Activated CD4-positive, CD25-positive, alpha-beta regulatory T cell (primary cell): ENCODE measurements at places on chromosomes 2 and 18.

DNA sequence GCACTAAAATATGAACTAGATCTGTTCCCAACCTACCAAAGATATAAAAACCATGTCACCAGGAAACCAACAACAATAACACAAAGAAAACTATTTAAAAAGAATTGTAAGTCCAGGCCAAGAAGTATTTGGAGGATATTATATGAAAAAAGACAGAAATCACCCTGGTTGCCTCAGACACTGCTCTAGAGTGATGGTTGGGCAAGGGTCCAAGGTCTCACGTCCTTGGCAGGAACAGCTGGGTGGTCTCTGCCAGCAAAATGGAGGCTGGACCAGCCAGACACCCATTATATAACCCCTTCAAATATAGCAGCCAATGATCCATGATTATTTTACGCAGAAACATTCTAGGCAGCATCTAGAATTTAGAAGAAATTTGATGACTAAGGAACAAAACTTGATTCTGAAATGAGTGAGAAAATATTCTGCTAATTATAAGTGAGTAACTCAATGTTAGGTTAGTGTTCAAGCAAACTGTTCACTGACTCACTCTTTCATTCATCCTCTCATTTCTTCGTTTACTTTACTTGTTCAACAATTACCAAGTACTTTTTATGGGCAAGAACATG, 35.4 kb downstream of the MRPL35 start:
- DNase-seq, result no peak

GRCh38 chr2:207914716-207915115, 110.6 kb downstream of the PLEKHM3 start:
- no peak for DNase-seq

DNA sequence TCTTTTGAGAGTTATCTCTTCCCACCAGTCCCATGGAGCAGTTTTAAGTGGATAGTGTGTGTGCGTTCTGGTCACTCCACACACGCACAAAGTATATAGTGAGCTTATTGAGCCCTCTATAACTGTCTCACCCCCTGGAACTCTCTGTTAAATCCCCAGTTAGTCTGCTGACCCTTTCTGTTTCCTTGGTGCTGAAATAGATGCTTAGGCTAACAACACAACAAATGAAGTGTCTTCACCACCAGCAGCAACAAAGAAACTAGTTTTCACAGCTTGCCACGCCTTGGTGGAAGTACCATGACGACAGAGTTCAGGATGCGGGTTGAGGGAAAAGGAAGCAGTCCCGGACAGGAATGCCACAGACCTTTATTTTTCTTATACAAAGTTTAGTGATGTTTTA, 203.5 kb upstream of the TMEFF2 start:
- DNase-seq, result no peak

DNA sequence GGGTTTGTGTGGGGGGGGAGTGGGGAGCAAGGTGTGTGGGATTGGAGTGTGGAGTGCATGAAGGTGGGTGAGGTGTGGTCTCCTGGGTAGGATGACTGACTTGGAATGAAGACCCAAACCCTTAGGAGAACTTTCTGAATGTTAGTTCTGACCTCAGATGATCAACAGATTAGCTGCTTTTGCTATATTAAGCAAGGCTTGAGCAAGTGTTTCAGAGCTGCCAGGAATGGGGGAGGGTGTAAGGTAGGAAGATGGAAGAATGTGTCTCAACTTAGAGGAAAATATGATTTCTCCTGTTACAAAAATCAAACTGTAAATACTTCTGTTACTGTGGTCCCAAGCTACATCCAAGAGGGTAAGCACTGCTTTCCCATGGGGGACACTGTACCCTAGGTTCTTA, 273.6 kb downstream of the TGIF1 start:
- DNase-seq, result no peak

GRCh38 chr2:97747716-97748115, 34.3 kb downstream of the ZAP70 start:
- DNase-seq, result no peak

- no peak for DNase-seq
Observed at GRCh38 chr18:46352520-46353250, 248.5 kb downstream of the HAUS1 start.

GRCh38 chr2:199223791-199224190, 233.9 kb downstream of the SATB2 start:
- no peak for DNase-seq

DNA sequence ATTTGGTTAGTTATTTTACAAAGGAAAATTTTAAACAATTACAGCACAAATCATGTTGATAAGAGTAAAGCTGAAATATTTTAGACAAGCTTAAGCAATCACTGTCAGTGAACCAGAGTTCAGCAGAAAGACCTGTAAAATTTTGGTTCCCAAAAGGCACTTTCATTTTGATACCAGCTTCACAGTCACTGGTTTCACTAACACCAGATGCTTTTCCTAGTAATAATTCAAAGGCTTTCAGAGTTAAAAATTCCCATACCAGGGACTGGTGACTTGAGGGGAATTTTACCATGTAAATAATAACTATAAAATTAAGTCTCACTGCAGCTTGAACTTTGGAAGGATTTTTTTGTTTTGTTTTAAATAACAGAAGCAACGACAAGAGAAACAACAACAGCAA, 102.3 kb upstream of the CD302 start:
- DNase-seq, result no peak

DNA sequence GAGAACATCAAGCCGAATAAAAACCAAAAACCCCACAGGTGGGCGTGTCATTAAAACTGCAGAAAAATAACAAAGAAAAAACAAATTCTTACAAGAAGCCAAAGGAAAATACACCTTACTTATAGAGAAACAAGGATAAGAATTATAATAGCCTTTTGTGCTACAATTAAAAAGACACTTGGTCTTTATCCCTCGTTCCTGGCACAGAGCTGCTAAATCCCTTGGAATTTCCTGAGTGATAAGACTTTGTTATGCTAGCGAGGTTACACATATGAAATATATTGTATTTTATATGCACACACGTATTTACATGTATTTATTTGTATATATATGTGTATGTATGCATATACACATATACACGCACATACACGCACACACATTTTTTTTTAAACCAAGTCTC, 325.3 kb upstream of the TFPI start:
- DNase-seq, result no peak

DNA sequence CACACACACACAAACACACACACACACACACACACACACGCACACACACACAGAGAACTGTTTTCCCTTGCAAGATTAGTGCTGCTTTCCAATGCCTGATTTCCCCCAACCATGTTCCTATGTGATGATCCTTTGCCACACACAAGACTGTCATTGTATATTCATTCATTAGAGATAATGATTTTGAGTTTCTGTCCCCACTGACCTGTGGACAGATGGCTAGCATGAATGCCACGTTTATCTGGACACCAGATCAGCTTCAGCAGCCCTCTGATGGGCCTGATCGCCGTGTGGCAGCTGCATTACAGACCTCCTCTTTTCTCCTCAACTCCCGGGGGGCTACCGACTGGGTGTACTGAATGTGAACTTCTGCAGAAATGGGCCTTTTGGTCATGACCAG, 353.0 kb downstream of the MYCN start:
- DNase-seq, result no peak

DNA sequence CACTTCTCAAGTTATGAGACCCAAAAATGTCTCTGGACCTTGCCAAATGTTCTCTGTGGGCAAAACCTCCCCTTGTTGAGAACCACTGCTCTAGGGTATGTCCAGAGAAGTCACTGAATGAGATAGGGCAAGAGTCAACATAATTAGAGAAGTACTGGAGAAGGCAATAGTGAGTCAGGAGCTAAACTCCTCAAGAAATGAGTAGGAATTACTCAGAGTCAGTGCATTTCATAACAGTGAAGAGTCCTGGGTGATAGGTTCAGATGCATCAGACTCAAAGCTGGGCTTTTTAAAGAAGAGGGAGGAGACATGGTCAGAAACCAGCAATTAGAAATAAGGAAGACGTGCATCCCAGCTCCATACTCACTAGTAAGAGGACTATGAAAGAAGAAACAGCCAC, 38.6 kb upstream of the IHH start:
- no peak for DNase-seq

DNA sequence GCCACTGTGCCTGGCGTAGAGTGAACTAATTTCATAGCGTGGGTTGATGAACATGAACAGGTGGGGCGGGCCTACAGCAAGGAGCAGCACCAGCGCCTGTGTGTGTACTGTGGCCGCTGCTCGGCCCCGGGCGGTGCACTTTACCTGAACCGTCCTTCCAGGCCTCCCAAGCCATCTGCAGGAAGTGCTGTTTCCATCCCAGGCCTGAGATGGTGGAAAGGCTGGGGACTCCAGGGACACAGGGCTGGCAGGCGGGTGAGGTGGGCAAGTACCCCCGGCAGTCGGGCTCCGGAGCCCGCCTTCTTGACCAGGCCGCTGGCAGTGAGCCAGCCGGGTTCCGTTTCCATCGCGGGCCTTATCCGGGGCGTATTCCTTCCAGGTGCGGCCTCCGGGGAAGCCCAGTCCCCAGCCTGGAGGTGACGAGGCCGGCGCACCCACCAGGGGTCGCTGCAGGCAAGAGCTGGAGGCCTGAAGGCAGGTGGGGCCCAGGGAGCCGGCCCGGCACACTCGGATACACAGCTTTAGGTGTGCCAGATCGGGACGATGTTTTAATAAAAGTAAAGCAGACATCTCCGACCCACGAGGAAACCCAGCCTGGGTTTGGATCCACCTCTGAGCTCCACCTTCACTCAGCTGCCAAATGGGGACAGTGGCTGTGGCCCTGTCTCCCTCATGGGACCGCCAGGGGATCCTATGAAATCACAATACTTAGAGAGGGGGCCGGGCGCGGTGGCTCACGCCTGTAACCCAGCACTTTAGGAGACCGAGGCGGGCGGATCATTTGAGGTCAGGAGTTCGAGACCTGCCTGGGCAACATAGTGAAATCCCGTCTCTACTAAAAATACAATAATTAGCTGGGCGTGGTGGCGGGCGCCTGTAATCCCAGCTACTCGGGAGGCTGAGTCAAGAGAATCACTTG, 22.7 kb upstream of the PDIA6 start:
- peak; percentile 52 for DNase-seq

DNA sequence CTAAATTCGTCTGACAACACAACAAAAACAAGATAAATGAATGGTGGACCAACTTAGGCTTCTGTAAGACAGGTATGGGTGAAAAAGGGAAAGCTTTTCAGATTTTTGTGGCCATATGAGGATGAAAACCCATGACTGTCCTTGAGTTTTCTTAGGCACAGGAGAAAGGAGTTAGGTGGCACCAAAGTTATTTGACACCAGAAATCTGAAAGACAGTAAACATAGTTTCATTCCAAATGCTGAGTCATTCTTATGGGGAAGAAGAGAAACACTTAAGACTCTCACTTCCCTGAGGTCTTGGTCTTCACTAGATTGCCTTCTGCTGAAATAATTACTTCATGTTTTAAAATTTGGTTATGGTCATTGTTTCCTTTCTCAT, 5.2 kb upstream of the GPD2 start:
- no peak for DNase-seq

DNA sequence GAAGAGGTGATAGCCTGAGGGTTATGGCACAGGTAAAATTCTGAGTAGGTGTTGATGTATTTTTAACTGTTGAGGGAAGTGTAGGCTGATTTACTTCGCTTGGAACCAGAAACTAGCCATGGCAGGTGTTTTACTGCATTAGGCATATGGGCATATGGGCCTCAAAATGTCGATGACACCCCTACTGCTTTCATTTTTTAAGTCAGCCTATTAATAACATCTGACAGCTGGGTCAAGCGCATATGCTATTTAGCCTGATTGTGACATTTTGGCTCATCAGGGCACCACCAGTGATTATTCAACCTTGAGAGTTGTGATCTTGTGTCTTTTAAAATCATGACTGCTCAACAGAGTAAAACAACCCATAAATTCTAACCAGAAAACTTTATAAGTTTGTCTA, 1396.9 kb upstream of the NXPH2 start:
- DNase-seq, result no peak

GRCh38 chr2:225010804-225011203, 31.5 kb downstream of the DOCK10 start:
- no peak for DNase-seq

DNA sequence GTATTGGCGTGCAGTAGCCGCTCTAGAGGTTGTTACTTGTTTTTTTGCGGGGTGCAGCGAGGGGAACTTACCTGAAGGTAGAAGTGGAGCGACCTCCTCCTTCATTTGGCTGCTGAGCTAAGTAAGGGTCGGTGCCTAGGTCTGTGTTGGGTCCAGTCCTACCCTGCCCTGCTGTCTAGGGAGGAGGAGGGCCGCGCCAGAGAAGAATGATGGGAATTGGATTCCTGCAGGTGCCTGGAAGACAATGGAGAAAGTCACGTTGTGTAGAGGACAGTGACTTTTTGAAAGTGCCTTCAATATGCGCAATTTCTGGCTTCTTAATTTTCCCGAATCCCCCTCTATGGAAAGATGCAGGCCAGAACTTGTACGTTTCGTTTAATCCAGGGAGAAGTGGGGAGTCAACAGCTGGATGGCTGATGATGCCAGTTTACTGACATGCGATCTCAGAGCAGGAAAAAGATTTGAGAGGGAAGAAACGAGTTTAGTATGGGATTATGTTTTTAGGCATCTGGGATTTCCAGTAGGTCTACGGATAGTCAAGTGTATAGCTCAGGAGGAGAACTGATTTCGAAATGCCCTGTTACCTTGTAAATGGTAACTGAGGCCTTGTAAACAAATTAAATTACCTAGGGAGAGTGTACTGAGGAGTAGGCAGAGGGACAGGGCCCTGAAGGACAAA, 653 bp downstream of the MRPS9 start:
- DNase-seq, result no peak

GRCh38 chr2:128724972-128725371, 406.3 kb upstream of the HS6ST1 start:
- no peak for DNase-seq

GRCh38 chr2:239197146-239197545, 203.7 kb downstream of the HDAC4 start:
- DNase-seq, result no peak

GRCh38 chr2:46411245-46411641, 68.1 kb upstream of the TMEM247 start:
- no peak for DNase-seq

DNA sequence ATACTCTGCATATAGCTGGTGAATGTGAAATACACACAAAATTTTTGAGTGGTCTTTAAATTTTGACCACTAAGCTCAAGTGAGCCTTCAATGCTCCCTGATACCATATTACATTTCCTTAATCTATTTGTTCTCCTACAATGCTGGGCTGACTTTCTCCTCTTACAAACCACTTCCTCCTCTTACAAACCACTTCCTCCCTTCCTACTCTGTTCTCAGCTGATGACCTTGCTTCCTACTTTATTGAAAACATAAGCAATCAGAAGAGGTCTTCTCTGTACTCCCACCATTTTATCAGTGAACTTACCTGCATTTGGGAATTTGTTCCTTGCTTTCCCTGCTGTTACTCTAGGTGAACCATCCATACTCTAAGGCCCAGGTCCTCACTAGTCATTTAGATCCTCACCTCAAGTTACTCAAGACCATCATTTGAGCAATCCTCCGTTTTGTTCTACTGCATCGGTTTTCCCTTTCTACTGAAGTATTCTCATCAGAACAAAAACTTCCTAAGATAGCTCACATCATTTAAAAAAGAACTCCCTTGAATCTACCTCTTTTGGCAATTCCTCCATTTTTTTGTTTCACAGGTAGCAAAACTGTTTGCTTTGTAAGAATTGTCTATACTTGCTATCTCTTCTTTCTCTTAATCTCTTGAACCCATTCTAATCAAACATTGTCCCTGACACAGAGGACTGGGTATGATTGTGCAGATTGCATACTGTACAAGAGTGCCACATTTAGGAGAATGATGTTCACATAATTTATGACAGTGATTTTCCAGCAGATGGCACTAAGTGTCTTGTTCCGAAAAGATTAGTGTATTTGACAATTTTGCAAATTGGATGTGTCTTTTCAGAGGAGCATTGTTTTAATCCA, 96.5 kb downstream of the EPB41L5 start:
- no peak for DNase-seq
